Glutamatergic neuron (in vitro differentiated cells): ENCODE measurements at places on chromosomes 12 and 14.

DNA sequence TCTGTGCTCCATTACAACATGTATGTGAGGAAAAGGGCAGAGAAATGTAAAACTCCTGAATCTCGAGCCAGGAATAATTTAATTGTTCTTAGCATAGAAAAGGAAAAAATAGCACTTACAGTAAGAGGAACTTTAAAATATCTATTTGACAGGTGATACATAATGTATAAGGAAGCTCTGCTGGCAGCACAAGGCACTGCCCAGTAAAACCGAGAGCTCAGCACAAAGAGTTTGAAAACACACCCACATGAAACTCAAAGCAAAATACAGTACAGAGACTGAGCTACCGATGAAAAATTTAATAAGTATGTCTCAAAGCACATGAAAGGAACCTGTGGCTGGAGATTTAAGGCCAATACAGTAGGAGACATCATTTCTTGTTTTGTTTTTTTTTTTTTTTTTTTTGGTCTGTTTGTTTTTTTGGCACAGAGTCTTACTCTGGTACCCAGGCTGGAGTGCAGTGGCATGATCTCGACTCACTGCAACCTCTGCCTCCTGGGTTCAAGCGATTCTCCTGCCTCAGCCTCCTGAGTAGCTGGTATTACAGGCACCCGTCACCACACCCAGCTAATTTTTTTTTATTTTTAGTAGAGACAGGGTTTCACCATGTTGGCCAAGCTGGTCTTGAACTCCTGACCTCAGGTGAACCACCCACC is 19.2 kb downstream of the CLIP1 start:
- DNase-seq: no peak

DNA sequence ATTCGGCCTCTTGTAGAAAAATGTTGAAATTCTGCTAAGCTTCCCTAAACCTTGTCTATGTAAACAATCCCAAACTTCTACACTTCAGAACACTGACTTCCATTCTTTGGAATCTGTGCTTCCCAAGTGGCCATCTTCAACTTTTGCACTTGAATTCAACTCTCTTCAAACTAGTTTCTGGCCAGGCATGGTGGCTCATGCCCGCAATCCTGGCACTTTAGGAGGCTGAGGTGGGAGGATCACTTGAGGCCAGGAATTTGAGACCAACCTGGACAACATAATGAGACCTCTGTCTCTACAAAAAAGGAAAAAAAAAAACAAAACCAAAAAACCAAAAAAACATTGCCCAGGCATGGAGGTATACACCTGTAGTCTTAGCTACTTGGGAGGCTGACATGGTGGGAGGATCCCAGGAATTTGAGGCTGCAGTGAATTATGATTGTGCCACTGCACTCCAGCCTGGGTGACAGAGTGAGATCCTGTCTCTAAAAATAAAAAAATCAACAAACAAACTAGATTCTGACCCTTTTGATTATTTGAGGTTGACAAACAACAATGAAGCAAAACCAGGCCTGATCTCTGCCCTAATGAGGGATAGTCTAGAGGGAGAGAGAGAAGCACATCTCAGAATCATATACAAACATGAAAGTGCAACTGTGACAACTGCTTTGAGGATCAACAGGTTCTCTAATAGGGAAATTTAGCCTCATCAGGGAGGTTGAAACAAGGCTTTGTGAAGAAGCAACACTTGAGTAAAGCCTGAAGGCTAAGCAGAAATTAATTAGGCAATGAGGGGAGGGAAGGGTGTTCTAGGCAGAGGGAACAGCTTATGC is 11.6 kb upstream of the C12orf75 start:
- DNase-seq: no peak

DNA sequence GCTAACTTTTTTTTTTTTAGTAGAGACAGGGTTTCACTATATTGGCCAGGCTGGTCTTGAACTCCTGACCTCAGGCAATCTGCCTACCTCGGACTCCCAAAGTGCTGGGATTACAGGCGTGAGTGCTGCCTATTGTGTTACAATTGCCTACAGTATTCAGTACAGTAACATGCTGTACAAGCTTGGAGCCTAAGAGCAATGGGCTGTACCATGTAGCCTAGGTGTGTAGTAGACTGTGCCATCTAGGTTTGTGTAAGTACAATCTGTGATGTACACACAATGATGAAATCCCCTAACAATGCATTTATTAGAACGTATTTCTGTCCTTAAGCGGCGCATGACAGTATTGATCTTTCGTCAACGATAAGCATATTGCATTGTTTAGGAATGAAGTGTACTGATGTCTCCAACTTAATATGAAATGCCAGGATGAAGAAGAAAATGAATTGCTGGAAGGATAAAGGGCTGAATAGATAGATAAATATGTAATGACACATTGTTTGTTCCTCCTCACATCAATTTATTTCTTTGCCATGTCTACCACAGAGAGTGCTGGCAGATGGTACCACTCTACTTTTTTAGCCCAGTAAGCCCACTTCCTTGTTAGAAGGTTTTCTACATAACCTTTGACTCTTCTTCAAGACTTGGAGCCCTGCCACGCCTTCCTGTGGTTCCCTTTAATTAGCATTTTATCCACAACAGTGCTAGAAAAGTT is 467.5 kb downstream of the VRK1 start:
- no peak for DNase-seq

DNA sequence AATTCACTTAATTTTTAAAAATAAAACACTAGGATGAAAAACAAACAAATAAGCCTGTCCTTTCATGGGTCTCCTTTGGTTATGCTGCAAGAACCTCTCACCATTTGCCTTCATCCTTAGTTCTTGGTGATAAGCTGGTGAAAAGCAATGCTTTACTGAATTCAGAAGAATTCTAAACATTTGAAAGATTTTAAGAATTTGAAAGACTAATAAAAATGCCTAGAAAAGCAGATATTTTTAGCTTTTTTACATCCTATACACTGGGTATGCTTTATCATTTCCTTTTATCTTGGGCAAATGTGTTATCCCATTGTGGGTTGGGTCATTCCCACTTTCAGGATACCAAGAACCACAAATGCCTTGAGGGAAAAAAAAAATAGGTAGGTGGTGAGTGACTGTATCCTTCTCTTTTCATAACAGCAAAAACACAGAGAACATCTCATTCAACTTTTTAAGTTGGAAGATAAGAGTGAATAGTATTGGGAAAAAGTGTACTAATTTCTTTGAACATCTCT is 197.1 kb upstream of the ABCD2 start:
- DNase-seq: no peak

DNA sequence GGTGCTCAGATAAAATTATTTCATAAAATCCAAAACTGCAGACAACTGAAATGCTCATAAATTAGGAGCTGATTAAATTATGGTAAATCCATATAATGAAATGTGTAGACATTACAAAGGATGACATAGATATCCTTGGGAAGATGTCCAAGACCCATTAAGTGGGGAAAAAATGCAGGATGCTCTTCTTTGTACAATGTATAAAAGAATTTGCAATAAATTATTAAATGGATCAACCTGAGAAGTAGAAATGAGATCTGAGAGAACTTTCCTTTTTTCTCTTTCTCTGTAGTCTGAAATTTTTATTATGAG is 336.4 kb upstream of the E2F7 start:
- DNase-seq: no peak

- DNase-seq: no peak
Measured at GRCh38 chr12:74980510-74980909, 229.1 kb downstream of the KCNC2 start.

DNA sequence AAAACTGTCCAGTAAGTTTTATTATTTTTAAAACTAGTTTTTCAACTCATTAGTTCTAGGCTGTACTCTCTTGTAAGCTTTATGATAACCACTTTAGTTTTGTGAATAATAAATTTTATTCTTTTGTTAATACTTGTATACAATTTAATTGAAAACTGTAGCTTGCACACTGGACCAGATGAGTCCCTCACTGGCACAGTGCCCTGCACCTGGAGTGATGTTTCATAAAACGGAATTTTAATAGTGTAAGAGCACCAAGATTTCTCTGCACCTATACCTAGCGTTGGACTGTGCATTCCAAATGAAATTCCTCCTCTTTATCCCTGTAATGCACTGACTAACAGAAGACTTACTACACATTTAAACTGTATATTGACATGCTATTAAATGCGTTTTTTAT is 80.8 kb downstream of the PRIMA1 start:
- DNase-seq: no peak

- no peak for DNase-seq
Measured at GRCh38 chr14:63752449-63753169, 24.7 kb upstream of the SGPP1 start.

DNA sequence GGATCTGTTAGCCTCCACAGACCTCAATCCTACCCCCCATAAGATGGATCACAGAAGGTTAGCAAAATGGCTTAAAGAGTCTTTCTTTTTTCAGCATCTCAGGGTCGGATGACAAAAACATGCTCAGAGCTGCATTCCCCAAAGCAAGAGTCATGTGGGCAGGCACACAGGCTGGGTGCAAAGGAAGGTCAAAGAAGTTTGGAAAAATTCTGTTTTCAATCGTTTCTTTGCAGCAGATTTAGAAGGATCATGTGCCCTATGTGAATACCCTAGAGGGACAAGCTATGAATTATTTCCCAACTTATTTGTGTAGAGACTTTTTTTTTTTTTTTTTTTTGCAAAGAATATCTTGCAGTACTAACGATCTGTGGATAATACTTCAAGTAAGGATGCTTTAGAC is 845.4 kb downstream of the VRK1 start:
- DNase-seq: no peak

DNA sequence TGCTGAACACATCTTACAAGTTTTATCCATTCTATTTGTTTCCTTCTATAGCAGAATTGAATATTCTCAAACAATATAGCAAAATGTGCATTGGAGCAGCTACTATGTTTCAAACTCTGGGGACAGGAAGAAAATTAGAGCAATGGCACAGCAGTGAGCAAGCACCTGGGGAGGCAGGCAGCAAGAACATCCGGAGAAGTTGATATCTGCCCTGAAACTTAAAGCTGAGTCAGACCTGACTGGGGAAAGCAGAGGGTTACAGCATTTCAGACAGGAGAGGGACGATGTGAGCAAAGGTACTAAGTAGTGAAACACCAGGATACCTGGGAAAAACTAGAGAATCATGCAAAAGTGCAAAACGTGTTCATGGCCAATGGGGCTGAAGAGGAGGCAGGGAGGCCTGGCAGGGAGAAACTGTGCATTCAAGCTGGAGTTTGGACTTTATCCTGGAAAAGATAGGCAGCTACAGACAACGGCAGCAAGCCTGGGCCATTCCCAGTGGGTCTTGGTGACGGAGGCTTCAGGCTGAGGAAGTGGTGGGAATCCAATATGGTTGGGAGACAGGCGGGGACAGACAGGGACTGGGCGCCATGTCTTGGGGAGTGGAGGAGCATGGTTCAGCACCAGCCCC is 118.0 kb upstream of the CDKN3 start:
- no peak for DNase-seq

DNA sequence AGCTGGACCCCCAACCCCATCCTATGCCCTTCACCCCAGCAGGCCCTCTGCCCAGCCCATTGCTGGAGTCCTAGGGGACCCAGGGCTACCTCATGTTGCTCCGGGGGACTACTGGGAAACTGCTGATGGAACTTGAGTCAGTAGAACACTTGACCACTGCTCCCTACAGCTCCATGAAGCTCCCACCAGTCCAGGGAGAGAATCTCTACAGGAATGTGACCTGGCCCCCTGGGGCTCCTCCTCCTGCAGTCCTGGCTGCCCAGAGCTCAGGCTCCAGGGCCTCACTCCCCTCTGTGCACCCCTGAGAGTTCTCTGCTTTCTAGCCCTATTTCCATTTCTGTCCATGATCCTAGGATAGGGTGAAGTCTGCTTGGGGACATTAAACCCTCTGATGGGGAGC is 10.8 kb upstream of the AQP2 start:
- DNase-seq: no peak

GRCh38 chr14:87952307-87953094 is 40.5 kb downstream of the GALC start:
- no peak for DNase-seq

DNA sequence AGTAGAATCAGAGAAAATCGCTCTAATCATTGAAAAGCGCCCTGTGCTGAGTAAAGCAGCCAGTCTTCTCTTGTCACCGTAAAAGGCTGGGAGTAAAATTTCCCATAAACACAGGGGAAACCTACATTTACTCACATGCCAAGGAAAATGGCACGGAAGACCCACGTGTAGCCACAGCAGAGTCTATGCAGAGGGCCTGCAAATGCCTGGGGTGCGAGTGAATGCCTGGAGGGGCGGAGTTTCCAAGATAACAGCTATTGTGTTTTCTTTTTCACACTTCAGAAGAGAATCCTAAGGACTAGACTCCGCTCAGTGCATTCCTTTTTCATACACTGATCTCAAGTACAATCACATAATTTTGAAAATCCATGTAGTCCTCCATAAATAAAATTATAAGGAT is 159.9 kb upstream of the FOXN3 start:
- peak; percentile 22 for DNase-seq

GRCh38 chr12:95291501-95291900 is 73.9 kb downstream of the VEZT start:
- DNase-seq: no peak

- no peak for DNase-seq
Measured at GRCh38 chr14:30906752-30907658, 32.6 kb downstream of the COCH start.

DNA sequence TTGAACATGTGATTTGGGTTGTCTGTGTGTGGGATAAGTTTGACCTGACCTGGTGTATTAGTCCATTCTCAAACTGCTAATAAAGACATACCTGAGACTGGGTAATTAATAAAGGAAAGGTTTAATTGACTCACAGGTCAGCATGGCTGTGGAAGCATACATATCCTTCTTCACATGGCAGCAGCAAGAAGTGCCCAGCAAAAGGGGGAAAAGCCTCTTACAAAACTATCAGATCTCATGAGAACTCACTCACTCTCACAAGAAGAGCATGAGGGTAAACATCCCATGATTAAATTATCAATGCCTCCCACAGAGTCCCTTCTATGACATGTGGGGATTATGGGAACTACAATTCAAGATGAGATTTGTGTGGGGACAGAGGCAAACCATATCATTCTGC is 94.0 kb upstream of the PPM1H start:
- DNase-seq: no peak

DNA sequence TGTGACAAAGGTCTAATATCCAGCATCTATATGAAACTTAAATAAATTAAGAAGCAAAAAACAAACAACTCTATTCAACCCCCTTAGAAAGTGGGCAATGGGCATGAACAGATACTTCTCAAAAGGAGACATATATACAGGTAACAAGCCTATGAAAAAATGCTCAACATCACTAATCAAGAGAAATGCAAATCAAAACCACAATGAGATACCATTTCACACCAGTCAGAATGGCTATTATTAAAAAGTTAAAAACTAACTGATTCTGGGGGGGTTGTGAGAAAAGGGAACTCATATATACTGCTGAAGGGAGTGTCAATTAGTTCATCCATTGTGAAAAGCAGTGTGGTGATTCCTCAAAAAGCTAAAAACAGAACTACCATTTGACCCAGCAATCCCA is 198.9 kb downstream of the BMP4 start:
- no peak for DNase-seq

DNA sequence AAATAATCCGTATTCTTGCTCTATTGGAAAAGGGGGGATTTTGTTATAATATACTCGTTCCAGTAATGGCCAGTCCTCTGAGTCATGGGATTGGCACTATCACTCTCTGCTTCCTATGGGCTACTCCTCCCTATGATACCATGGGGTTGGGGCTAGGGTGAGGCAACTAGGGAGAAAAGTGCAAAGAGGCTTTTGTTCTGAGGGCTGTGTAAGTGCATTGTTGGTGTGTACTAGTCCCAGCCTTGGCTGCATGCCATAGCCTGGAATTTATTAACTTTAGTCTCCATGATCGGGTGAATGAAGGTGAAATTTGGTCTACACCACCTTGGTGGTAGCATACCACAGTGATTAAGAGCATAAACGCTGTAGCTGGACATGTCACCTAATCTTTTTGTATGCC is 247.6 kb downstream of the RPAP3 start:
- DNase-seq: no peak
